H9 (cell line): ENCODE measurements at places on chromosomes 4 and X. TPM values are rescaled to one million over a fixed set of nuclear protein-coding genes. Genes with fewer than 3 reads are reported as not detected.

The PLAC1 gene
- 0.50 and 0.68 TPM in 2 replicates for total RNA-seq

GRCh38 chr4:141080668-141081067 lies 52.6 kb downstream of the RNF150 start:
- no peak for DNase-seq

DNA sequence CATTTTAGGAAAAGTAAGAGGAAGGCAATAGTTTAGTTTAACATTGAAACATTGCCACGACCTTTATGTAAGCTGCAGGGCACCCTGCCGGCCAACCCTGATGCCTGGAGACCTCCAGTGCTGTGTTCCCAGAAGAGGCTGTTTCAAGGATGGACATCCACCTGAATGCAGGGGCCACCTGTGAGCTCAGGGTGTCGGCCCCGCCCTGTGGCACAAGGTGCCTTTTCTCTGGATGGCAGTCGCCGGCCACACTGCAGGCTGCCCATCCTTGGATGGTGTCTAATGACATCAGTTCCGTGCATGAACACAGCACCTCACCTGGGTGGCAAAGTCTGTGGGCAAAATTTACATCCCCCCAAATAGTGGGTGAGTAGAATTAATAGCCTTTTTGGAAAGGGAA lies 180.0 kb downstream of the AFAP1 start:
- no peak for DNase-seq

GRCh38 chr4:73098016-73098415 lies 28.5 kb upstream of the COX18 start:
- DNase-seq, result no peak

- peak; percentile 66 for DNase-seq
Observed at GRCh38 chrX:154308108-154308946, 12.7 kb downstream of the TKTL1 start.

The PLAC8 gene
- 0.90 and 1.6 TPM in 2 replicates for total RNA-seq

The KCNIP4 gene
- not detected in 2 replicates for total RNA-seq

The CDX4 gene
- total RNA-seq, result 5.0 and 5.2 TPM in 2 replicates

DNA sequence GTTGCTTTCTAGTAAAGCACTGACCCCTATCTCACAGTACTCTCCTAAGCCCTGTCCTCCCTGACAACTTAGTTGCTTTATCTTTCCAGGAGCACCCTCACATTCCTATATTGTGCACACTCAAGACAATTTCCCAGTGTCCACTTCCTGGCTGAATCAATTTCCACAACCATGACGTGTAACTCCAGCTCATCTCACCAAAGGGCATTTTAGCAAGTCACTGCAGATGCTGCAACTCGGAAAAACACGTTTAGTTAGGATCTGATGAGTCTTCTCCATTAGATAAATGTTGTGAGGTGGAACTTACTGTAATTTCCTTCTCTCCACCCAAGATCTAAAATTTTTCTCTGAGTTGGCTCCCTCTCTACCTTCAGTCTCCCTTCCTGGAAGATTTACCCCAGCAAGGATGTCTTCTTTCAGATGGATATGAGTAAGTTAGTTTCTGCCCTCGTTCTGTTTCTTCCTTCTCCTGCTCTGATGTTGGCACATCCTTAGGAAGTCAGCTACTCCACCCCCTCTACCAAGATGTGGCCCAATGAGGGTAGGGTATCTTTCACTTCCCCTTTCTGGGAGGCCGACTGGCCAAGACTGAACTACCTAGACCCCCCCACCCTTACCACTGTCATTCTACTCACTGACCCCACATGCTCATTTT lies 28.8 kb upstream of the IL13RA1 start:
- DNase-seq, result no peak

DNA sequence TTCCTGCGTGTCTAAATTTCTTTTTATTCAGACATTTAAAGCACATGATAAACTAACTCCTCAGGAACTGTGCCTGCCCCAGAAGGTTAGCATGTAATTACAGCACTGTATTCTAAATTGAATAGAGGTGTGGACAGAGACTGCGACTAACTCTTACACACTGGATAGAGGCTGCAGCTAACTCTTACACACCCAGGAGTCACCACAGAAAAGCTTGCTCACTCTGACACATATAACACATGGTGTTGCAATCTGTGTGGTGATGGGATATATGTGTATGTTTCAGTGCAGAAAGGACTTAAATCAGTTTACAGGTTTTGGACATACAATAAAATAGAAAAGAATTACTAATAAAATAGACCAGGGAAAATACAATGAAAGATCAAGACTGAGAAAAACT lies 41.5 kb downstream of the SMAD1 start:
- no peak for DNase-seq

- DNase-seq, result peak; percentile 92
Observed at GRCh38 chrX:64205735-64206501, 410 bp upstream of the AMER1 start.

DNA sequence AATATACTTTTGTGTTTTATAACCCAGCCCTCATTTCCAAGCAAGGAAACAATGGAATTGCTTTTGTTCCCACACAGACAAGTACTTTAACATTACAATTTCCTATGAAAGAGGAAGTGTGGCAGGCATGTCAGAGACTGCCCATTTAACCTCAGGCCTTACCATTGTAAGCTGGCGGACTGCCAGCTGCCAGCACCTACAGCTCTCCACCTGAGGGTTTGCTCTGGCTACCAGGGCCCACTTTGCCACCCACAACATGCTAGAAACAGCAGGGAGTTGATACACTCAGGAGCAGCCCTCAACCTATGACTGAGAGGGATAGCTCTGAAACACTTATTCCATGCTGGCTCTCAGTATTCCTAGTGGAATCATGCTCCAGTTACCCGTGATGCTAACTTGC lies 152.3 kb upstream of the PRDX4 start:
- no peak for DNase-seq

GRCh38 chrX:134694333-134695322 lies 36.4 kb upstream of the PLAC1 start:
- no peak for DNase-seq

GRCh38 chrX:22467571-22467970 lies 194.9 kb downstream of the CBLL2 start:
- no peak for DNase-seq

- no peak for DNase-seq
Observed at GRCh38 chr4:14294611-14295010, 667.1 kb upstream of the BOD1L1 start.

DNA sequence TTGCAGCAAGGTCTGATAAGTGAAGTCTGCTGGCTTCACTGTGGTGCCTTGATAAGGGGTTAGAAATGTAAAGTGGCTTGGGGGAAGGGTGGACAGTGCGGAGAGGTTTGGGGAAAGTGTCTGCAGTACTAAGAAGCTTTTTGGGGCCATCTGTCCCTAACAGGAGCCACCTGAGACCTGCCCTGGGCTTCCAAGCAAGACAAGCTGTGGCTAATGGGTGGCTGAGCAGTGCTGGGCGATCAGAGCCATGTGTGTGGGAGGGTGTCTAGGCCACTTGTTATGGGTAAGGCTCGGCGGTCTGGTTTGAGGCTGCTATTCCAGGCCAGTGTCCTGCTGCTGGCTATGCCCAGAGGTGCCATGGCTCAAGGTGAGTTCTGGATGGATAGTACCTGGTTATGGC lies 185.4 kb upstream of the MTMR8 start:
- no peak for DNase-seq

The TEX28 gene
- total RNA-seq, result not detected in 2 replicates

- DNase-seq, result no peak
Observed at GRCh38 chr4:88928852-88929251, 128.1 kb downstream of the FAM13A start.

- DNase-seq, result no peak
Observed at GRCh38 chr4:128354205-128354821, 66.7 kb upstream of the PGRMC2 start.

DNA sequence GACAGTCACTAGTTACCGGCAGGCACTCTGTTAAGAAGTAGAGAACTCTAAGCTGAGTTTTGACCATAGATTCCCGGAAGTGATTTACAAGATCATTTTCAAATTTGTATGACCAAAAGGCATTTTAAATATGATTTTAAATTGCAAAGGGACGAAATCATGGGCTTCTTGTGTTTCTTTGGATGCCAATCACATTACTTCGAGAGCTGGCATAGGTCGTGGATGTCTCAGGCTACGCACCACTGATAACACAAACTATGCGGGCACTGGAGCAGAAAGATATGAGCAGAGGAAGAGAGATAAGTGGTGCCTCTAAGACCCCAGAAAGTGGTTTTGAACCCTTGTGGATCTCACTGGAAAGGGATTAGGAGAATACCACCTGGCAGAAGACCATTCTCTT lies 294.2 kb upstream of the FTHL17 start:
- DNase-seq, result no peak

- DNase-seq, result no peak
Observed at GRCh38 chrX:26954029-26954428, 509.1 kb downstream of the PPP4R3C start.

The SLC10A4 gene
- 1.6 and 1.7 TPM in 2 replicates for total RNA-seq

The CFAP47 gene
- 0.09 TPM in 1 of 2 replicates, not detected in the other for total RNA-seq

DNA sequence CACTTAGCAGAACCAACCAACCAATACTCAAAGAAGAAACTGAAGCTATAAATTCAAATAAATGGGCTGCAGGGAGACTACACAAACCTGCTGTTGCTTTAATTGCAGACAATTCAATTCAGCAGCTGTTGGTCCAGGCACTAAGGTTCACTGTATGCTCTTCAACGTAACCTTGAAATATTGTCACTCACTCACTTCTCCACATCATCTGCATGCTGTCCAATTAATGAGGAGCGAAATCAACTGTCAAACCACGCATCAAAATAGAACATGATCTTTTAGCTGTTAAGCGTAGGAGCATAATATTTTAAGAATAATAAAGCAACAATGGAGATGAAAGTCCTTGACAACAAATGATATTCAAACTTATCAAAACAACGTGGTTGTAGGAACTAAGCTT lies 17.0 kb downstream of the ENOX2 start:
- no peak for DNase-seq

GRCh38 chr4:72568959-72569718 lies at the start of gene ADAMTS3:
TSS of gene ADAMTS3 (minus strand) at chr4:72569221. CDS start at chr4:72568762, 459 bp downstream.
- peak; percentile 90 for DNase-seq

GRCh38 chrX:78046362-78046761 lies 57.7 kb upstream of the PGK1 start:
- DNase-seq, result no peak

GRCh38 chrX:134013092-134013497 lies 27.7 kb upstream of the GPC3 start:
- no peak for DNase-seq

The ARHGAP6 gene
- total RNA-seq, result 0.07 and 0.15 TPM in 2 replicates

- DNase-seq, result no peak
Observed at GRCh38 chrX:10106806-10107205, 50.0 kb upstream of the CLCN4 start.

- DNase-seq, result no peak
Observed at GRCh38 chr4:123706973-123707372, 310.4 kb downstream of the SPRY1 start.
